ENCODE measurements at places on chromosomes 7 and 10.

- no peak for DNase-seq
Measured at GRCh38 chr7:82778021-82778420, 334.4 kb upstream of the CACNA2D1 start.

- DNase-seq, result no peak
Measured at GRCh38 chr7:155808549-155809331, 3.5 kb downstream of the SHH start.

GRCh38 chr7:93039282-93039681, 78.5 kb downstream of the SAMD9 start:
- DNase-seq, result no peak

DNA sequence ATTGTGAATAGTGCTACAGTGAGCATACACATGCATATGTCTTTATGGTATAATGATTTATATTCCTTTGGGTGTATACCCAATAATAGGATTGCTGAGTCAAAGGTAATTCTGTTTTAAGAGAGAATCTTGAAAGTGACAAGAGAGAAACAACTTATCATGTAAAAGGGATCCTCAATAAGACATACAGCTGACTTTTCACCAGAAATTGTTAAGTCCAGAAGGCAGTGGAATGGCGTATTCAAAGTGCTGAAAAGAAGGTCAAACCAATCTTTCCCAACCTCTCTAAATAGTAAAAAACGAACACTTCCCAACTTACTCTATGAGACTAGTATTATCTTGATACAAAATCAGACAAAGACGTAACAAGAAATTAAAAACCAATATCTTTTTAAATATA, 59.8 kb downstream of the LHFPL3 start:
- no peak for DNase-seq

DNA sequence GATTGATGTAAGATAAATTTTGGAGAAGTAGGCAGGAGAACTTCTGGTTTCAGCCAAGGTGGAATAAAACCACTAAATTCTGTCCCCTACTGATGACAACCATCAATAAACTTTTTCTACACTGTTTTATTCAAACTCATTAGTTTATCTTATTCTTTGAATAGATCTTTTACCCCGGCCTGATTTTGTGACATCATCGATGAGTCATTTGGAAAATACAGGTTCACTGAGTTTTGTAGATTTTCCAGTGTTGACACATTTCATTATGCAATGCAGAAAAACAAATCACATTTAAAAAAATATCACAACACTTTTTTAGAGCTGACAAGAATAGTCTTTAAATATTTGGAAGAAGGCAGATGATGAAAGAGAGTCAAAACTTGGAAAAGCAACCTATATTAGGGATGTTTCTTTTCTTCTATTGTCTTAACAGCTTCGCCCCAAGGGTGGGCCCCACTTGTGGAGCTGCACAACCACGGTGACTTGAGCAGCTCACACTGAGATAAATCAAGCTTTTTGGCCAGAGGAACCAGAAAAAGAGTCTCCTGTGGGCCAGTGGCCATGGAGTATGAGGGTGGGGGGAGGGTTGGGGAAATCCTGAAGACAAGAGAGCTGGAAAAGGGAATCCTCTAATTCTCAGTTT, 112.8 kb downstream of the PTEN start:
- DNase-seq, result no peak

- DNase-seq, result peak; percentile 26
Measured at GRCh38 chr7:2019711-2020511, 212.8 kb downstream of the MAD1L1 start.

All from stimulated activated CD4-positive, alpha-beta T cell treated with anti-CD3 and anti-CD28 coated beads, Interleukin-12 subunit alpha, Interleukin-12 subunit beta, amount 100 ng/mL, for 4 hours (primary cell).